Activated CD8-positive, alpha-beta memory T cell treated with anti-CD3 and anti-CD28 coated beads, Interleukin-2, amount 50 U/mL, for 4 hours (primary cell): ENCODE measurements at places on chromosomes 6 and 20.

GRCh38 chr6:113625850-113626249 is 231.3 kb upstream of the MARCKS start:
- DNase-seq = no peak

- no peak for DNase-seq
Observed at GRCh38 chr20:22354647-22355046, 229.7 kb downstream of the FOXA2 start.

GRCh38 chr6:107121964-107122495 is 6.7 kb upstream of the BEND3 start:
- no peak for DNase-seq

DNA sequence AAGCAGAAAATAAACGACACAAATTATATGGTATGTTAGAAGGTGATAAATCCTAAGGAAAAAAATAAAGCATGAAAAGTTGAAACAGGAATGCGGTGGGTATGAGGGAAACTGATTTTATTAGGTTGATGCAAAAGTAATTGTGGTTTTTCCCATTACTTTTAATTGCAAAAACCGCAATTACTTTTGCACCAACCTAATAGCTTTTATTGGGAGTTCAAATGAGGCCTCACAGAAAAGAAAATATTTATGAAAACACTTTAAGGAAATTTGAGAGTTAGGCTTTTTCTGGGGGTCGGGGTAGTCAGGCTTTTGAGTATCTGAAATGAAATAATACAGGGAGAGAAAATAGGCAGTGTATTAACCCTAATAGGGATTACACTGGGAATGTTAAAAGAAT is 397.0 kb upstream of the KHDRBS2 start:
- DNase-seq = no peak

GRCh38 chr6:101126501-101126900 is 245.4 kb upstream of the ASCC3 start:
- DNase-seq = no peak

- no peak for DNase-seq
Observed at GRCh38 chr6:154301839-154302752, 54.5 kb downstream of the IPCEF1 start.

DNA sequence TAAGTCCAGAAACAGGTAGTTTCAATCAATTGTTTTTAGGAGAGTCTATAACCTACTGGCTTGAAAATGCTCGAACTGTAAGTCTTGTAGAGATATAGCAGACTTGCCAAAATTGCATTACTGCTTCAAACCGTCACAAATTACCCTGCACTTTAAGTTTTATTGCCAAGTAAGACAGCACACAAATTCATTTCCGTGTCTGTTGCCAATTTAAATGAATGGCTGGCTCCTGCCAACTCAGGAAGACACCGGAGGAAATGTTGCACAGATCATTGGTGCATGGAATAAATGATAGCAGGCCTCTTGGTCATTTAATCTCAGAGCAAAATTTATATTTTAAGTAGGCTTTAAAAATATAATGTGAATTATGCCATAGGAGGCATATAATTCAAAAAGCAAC is 438.1 kb downstream of the HACE1 start:
- DNase-seq = no peak

DNA sequence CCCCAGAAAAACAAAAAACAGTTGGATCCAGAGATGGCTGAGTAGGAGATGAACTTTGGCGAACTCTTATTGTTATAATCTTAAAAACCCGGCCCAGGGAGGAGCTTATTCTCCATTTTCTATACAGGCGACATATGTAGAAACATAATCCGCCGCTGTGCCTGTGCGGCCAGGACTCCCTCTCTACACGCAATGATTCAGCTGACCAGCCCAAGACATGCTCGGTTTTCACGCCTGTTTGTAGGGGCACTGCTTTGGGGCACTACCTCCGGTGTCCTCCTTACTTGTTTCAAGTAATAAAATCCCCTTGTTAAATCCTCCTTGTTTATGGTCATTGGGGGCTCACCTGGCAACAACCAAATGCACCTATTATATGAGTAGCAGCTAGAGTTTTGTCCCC is 89.9 kb downstream of the SEL1L2 start:
- no peak for DNase-seq

GRCh38 chr6:52994839-52995088 is 320 bp downstream of the GSTA4 start:
- DNase-seq = peak; percentile 24

DNA sequence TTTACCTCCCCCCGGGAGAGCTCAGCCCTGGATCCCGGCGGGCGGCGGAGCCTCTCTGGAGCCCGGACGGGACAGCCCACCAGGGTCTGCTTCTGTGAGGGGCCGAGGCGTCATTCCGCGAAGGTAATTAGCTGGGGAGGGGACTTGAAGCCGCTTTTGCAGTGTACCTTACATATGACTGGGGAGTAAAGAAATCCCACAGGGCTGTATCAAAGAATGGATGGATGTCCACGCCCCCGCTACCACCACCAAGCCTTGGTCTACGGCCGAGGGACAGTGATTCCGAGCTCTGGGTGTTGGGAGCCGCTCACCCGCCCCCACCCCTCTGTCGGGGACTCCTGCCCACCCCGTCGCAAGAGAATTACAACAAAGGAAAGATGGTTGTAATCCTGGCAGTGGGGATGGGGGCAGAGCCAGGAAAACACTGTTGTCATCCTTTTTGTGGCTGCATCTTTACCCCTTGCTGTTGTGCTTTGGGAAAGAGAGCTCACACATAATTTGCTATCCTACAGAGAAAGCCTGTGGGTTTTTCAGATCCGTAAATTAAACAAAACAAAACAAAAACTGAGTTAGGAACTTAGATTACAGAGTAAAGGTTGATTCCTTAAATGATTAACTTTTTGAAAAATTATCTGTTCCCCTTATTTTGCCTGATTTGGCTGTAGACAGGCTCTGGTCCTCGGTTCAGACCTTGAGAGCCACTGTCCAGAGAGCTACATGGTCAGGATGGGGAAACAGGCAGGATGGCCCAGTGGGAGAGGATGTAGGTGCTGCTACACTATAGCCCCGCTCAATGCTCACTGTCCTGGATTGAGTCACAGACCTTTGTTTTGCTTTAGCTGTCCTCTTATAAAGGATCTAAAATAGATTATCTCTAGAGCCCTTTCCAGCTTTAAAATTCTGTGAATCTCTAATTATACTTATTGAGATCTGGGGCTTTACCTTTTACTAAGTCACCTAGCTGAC is 997 bp upstream of the FBXO30 start:
- no peak for DNase-seq
